T-helper 2 cell (primary cell): ENCODE measurements at places on chromosomes 5 and 9.

GRCh38 chr5:32074401-32074800, 99.7 kb downstream of the GOLPH3 start:
- DNase-seq, result no peak

- no peak for DNase-seq
Measured at GRCh38 chr9:93258818-93259489, 75.0 kb downstream of the WNK2 start.

GRCh38 chr9:33044677-33045282, 19.7 kb downstream of the DNAJA1 start:
- DNase-seq, result no peak

DNA sequence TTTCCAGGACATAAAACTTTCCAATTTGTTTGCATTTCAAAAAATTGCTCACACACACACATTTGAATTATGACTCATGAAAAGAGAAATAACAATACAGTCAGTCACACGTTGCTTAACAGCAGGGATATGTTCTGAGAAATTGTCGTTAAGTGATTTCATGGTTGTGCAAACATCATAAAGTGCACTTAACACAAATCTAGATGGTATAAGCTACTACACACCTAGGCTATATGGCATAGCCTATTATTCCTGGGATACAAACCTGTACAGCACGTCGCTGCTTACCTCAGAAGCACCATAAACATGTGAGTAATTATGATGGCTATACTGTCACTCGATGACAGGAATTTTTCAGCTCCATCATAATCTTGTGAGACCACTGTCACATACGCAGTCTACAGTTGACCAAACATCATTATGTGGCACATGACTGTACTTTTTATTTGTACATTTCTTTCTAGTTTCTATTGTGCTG, 378.2 kb downstream of the ACTL7B start:
- DNase-seq, result no peak

DNA sequence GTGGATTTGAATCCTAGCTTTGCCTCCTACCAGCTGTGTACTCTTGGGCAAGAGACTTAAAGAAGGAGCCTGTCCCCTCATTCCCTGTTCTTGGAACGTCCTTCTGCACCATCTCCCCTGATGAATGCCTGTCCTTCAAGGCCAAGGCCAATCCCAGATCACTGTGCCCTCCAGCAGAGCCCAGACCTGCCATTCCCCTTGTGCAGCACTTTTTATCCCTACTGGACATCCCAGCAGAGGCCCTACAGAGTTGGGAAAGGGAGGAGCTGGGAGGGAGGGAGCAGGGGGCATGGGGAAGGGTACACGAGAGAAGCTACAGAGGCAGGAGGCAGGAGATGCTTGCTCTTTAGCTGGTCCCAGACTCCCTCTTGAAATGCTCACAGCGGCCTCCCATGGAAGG, 223.9 kb downstream of the PBX3 start:
- no peak for DNase-seq

DNA sequence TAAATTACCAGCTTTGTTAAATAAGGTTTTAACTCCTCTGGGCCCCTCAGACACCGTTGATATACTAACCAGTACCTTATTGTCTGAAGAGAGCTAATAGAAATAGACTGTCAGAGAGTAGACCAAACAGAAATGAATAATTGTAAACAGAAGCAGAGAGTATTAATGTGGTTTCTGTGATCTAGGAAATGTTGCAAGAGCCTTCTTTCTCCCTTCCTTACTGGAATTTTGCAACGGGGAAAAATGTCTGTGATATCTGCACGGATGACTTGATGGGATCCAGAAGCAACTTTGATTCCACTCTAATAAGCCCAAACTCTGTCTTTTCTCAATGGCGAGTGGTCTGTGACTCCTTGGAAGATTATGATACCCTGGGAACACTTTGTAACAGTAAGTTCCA, 5.1 kb downstream of the TYRP1 start:
- no peak for DNase-seq

DNA sequence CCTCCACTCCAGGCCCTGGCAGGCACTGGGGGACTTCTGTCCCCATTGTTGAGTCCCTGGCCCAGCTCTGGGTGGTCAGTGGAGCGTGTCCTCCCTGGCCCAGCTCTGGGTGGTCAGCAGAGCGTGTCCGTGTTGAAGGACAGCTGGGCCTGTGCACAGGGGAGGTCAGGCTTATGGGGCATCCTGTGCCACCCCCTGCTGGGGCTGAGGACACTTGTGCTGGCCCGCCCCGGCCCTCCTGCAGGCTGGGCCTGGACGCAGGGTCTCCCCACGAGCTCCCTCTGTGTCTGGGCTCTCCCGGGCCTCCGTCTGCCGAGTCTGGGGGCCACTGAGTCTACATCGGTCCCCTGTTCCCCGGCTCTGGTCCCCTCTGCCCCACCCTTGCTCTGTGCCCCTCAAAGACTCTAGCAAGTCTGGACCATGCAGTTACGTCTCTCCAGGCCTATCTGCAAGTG, 11.5 kb upstream of the CLIC3 start:
- no peak for DNase-seq

DNA sequence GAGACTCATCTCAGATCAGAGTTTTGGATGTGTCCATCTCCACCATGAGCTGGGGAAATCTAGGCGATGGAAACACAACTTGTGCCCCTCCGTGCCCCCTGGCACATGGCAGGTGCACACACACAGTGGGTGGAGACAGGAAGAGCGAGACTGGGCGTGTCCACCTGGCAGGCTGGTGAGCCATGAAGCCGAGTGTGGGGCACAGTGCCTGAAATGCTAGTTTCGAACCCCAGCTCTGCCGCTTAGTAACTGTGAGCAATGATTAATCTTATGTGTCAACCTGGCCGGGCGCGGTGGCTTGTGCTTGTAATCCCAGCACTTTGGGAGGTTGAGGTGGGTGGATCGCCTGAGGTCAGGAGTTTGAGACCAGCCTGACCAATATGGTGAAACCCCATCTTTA, 80.8 kb upstream of the RNU6ATAC start:
- DNase-seq, result no peak

- no peak for DNase-seq
Measured at GRCh38 chr5:133205649-133206048, 153.8 kb downstream of the HSPA4 start.

- no peak for DNase-seq
Measured at GRCh38 chr5:84273517-84273883, 111.2 kb downstream of the EDIL3 start.

- DNase-seq, result no peak
Measured at GRCh38 chr9:87387351-87388011, 110.2 kb upstream of the DAPK1 start.

GRCh38 chr5:54610197-54610944, 92.8 kb downstream of the SNX18 start:
- DNase-seq, result peak; percentile 36

GRCh38 chr9:99296291-99296951, 74.3 kb downstream of the SEC61B start:
- peak; percentile 7 for DNase-seq

- no peak for DNase-seq
Measured at GRCh38 chr5:8340739-8341344, 471.9 kb downstream of the MTRR start.

- DNase-seq, result no peak
Measured at GRCh38 chr9:77523891-77524290, 124.2 kb downstream of the GNA14 start.

GRCh38 chr9:5851445-5851844, 18.5 kb upstream of the ERMP1 start:
- no peak for DNase-seq

DNA sequence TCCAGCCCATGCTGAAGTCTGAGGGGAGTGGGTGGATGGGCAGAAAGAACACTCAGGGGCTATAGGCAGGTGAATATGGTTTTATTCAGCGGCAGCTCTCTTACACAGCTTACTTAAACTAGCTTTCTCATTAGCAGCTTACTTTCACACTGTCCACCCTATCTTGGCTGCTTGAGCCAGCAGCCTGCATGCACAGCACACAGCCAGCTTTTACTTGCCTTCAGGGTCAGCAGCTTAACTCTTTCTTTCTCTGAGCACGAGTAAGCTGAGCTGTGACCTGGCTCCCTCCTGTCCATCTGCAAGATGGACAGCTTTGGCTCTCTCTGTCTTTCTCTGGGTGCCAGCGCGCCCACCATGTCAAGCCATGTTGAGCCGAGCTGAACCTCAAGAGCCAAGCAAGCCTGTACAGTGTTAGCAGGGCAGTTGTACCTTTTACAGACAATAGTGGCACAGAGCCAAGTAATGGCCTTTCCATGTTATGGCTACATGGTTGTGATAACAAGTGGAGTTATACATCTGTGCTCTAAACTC, 1054.9 kb downstream of the PTPRD start:
- DNase-seq, result no peak

DNA sequence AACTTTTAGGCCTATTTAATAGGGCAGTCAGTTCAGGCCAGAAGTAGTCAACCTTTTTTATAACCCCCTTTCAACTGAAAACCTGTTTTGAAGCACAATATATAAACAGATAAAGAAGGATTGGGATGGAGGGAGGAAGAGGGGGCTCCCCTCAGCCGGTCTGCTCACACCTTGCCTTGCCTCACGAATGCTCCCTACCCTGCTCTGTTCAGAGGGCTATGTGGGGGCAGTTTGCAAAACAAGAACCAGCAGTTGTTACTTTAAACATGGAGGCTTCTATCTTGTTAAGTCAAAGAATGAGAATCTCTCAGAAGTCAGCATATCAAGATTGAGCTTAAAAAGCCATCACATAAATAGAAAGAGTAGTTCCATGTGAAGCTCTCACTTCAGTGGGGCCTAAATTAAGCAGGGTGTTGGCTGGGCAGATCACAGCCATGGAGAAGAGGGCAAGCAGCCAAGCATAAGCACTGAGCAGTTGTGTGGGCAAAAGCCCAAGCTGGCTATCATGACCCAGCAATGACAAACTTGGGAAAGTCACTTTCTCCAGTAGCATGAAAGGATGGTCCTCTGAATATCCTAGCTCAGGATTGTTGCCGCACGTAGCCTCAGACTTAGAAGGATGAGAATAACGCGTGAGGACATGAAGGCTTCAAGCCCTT, 70.6 kb downstream of the ALDH1A1 start:
- DNase-seq, result no peak

- DNase-seq, result no peak
Measured at GRCh38 chr5:103362211-103362610, 103.6 kb downstream of the MACIR start.

- DNase-seq, result no peak
Measured at GRCh38 chr9:4262735-4263141, 37.1 kb downstream of the GLIS3 start.

DNA sequence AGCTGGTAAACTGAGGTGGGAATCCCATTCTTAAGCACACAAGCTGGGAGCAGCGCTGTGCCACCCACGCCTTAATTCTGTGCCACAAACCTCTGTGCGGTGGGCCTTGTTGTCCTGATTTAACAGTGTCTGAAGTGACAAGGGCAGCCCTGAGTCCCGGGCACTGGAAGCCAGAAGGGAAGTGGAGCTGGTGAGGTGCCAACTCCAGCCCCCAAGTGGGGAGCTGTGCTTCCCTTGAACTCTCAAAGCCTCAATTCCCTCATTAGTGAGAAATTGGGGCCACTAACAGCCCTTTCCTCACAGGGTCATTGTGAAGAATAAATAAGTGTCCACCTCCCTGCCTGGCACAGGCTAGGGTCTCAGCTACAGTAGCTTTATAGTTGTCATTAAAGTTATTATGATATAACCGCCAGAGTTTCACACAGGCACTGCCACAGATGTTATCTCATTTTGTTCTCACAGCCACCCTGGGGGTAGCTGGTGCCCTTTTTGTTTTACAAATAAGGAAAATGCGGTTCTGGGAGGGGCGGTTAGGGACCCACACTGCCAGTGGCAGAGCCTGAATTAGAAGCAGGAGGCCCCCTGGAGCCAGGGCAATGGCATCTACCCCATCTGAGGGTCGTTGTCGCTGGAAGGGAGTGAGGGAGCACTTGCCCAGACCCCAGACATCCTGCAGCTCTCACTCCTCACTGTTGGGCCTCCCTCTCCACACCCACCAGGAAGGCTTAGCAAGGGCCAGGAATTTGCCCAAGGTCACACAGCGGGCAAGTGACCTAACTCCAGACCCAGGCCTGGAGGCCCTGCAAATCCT, 2.1 kb upstream of the TLX3 start:
- no peak for DNase-seq

GRCh38 chr5:109935833-109936490, 246.2 kb downstream of the MAN2A1 start:
- DNase-seq, result no peak

DNA sequence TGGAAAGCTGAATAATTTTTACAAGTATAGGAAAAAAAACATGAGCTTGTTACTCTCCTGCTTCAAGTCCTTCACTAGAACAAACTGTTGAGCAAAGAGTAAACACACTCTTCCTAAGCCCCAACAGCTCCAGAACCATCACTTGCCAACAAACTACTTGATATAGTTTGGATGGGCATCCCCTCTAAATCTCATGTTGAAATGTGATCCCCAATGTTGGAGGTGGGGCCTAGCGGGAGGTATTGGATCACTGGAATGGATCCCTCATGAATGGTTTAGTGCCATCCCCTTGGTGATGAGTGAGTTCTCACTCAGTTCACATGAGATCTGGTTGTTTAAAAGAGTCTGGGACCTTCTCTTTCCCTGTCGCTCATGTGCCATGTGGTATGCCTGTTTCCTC, 82.8 kb downstream of the PLPP1 start:
- no peak for DNase-seq

- no peak for DNase-seq
Measured at GRCh38 chr5:131160134-131160533, 4.9 kb downstream of the HINT1 start.

GRCh38 chr5:127950707-127951391, 132.7 kb upstream of the SLC12A2 start:
- DNase-seq, result no peak

- DNase-seq, result no peak
Measured at GRCh38 chr5:156274453-156274852, 52.5 kb upstream of the SGCD start.

DNA sequence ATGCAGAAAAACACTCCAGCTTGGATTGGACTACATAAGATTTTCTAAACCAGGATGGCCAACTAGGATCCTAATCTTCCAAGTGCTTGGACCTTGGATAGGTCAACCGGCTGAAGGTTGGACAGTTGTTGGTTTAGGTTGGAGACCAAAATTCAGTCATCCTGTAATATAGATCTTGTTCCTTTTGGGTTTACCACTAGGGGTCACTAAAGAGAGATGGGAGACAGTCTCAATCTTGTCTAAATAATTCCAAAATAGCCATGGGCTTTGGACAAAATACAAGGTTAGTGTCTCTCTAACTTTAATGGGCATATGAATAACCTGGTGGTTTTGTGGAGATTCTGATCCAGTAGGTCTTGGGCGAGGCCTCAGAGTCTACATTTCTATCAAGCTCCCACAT, 148.7 kb upstream of the ERCC6L2 start:
- no peak for DNase-seq

DNA sequence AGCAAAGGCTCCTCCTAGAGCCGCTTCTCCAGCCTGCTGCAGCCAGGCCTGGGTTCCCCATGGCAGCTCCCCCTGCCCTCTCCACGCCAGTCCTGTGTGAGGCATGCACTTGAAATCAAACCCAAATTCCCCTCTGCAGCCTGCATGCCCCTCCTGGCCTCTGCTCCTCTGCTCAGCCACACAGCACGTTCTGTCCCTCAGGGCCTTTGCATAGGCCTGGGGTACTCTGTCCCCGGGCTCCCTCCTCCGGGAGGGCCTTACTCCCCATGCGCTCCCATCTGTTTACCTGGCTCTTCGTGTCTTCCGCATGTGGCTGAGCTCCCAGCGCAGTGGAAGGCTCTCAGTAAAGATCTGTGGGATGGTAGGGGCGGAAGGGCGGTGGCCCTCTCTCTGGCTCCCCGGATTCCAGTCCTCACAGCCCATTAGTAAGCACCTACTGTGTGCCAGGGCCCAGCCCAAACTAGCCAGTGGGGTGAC, 203.5 kb upstream of the IER5L start:
- no peak for DNase-seq

GRCh38 chr9:98291820-98292219, 36.4 kb upstream of the TBC1D2 start:
- no peak for DNase-seq
